ENCODE measurements at places on chromosomes 4 and X.

GRCh38 chr4:26137288-26137687 lies 183.5 kb upstream of the RBPJ start:
- DNase-seq, result no peak

- no peak for DNase-seq
Observed at GRCh38 chrX:38452603-38453002, 100.2 kb downstream of the OTC start.

- no peak for DNase-seq
Observed at GRCh38 chr4:28462766-28463700, 1602.4 kb downstream of the STIM2 start.

DNA sequence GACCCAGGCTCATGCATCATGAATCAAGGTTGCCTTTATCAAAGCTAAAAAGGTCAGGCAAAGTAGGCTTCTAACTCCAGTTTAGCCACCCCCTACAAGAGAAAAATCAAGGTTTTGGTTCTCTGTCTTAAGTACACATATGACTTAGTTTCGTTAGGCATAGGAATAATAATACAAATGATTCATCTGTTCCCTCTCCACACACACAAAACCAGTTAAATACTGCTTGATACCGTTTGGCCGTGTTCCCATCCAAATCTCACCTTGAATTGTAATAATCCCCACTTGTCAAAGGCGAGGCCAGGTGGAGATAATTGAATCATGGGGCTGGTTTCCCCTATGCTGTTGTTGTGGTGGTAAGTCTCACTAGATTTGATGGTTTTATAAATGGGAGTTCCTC lies 226.2 kb downstream of the HS6ST2 start:
- DNase-seq, result no peak

DNA sequence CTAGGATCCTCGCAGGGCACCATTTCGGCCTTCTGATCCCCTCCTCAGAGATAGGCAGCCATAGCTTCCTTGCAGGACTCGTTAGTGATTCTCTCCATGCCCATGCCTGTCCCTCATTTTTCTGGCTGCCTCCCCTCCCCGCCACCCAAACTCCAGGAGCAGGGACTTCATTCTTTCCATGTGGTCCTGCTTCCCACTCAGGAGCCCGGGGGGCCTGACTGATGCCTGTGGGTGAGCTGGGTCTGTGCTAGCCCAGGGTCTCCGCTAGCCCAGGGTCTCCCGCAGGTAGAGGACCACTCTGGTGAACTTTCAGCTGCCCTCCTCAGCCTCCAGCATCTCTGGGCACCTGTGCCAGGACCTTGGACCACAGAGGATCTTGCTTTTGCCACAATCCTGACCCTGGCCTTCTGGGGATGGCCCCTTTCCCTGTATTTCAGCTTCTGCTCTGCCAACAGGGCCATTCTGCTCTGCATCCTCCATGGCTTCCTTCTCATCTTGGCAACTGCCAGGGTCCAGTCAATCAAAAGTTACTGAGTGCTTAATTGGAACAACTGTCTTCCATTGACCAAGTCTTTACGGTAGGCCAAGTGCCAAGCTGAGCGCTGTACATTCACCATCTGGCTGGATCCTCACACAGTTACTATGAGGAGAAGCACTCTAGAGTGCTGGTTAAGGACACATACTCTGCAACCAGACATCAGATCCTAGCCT lies 152.2 kb downstream of the EFNB1 start:
- no peak for DNase-seq

GRCh38 chrX:129706400-129707072 lies 32.2 kb upstream of the XPNPEP2 start:
- no peak for DNase-seq

- no peak for DNase-seq
Observed at GRCh38 chr4:142697320-142697719, 148.8 kb downstream of the INPP4B start.

- no peak for DNase-seq
Observed at GRCh38 chr4:6539009-6539764, 35.8 kb upstream of the MAN2B2 start.

DNA sequence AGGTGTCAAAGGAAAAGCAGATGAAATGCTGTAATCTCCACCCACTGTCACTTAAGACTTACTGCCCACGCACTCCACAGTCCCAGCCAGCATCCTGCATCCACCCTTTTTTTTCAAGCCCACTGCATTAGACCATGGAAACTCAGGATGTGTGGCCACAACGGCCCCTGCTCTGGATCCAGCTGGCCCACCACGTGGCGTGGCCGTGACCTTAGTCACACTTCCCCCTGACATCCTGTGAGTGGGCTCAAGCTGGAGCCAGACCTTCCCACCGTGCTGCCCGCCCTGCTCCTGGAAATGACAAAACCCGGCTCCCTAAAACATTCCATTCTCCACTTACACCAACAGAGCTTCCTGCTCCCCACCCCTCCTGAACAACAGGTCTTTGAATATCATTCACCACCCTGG lies 588.3 kb upstream of the DIPK2B start:
- no peak for DNase-seq

Measured in stimulated activated CD4-positive, alpha-beta T cell treated with anti-CD3 and anti-CD28 coated beads, Interleukin-2, amount 100 ng/mL, for 48 hours (primary cell).